ENCODE measurements at places on chromosomes 2 and 18.

- peak; percentile 60 for DNase-seq
Measured at GRCh38 chr2:85405201-85406059, 4.7 kb downstream of the CAPG start.

GRCh38 chr2:43221763-43222474 lies 4.5 kb downstream of the ZFP36L2 start:
- peak; percentile 96 for DNase-seq

DNA sequence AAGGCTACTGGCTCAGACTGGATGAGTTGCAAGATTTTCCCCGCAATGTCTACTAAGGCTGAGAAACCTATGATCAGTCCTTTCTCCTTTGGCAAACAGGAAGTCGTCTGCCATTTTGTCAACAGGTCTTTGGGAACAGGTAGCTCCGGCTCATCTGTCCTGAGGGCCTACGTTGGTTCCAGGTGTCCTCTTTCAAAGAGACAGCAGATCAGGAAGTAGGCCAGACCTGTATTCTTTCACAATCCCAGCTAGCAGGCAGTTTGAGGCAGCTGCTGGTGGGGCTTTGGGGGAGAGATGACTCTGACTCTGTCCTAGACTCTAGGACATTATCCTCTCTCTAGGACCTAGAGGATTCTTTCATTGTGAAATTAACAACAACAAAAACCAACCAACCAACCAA lies 98.6 kb downstream of the ACTR2 start:
- no peak for DNase-seq

DNA sequence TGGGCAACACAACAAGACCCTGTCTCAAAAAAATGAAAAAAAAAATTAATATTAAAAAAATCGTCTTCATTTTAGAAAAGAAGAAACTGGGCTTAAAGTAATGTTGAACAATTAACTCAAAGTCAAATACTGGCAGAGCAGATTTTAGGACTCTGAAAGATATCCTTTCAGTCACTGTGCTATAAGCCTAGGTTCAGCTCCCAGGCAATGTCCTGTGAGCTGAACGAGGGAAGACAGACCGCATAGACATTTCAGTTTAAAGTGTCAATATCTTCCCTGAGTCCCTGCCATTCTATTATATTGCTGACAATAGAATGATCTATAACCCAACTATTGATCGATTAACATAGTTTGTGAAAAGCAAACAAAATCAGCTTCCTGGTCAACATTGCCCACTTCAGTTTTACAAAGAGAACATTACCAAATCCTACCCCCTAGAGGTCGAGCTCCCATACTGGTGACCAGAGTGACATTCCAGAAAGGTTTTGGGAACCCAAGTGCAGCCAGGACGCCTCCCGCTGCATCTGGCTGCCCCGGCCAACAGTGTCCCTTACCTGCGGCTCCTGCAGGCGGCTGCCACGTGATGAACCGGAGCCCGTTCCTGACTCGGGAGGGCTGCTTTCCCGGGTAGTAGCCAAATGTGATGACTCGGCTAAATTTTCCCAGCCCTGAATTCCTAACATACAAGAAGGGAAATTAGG lies 639 bp downstream of the MRO start:
- DNase-seq = peak; percentile 15

DNA sequence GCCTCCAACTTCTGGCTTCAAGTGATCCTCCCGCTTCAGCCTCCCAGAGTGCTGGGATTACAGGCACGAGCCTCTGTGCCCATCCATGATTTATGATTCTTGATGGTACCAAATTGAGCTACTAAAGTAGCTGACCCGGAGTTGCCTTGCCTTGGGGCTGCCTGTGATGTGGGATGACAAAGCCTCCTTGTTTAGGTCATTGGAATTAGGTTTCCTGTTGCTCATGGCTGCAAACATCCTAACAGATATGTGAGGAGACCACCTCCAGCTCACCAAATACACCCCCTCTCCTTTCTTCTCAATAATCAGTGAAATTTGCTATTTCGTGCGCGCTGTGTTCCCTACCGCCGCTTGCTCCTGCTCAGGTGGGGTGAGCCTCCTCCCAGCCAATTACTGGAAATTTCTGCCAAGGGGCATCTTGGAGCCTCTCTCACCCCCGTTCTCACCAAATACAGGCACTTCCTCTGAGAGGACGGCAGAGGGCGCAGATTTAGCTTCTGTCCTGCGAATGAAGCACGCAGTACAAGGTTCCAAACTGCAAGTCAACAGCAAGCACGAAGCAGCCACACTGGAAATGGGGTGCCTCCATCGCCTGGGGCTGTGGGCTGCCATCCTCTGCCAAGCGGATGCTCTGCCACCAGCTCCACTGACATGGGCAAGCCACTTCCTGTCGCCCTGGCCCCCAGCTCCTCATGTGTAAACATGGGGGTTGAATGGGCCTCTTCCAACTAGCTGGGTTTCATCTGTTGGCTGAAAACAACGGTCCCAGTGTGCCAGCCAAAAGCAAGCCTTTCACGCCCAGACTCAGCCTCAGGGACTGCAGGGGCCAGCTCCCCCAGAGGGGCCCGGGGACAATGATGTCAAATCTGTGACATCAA lies 71.7 kb downstream of the NCAPH start:
- peak; percentile 79 for DNase-seq

DNA sequence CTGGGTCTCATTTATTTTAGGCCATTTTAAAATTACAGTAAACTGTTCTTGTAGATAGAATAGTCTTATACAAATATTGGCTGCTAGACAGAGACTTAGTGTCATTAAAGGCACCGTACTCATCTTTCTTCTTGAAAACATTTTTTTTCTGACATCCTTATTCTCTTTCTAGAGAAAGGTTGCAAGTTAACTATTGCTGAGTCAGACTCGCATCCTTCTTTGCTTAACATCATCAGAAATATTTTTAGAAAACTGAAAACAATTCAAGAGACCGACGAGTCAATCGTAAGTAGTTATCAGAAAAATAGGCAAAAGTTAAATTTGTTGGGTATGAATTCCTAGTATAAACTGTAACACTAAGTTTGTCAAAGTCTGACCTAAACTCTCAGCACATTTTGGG lies 72.2 kb downstream of the HNMT start:
- peak; percentile 41 for DNase-seq

DNA sequence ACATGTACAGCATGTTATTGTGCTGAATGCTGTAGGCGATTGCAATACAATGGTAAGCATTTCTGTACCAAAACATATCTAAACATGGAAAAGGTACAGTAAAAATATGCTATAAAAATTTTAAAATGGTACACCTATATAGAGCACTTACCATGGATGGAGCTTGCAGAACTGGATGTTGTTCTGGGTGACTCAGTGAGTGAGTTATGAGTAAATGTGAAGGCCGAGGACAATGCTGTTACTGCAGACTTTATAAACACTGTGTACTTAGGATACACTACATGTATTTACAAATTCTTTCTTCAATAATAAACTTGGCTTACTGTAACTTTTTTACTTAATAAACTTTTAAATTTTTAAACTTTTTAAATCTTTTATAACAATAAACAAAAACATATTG lies 473.4 kb upstream of the UBE2E3 start:
- DNase-seq = no peak

GRCh38 chr2:42908518-42909200 lies 116.3 kb upstream of the HAAO start:
- DNase-seq = peak; percentile 63

DNA sequence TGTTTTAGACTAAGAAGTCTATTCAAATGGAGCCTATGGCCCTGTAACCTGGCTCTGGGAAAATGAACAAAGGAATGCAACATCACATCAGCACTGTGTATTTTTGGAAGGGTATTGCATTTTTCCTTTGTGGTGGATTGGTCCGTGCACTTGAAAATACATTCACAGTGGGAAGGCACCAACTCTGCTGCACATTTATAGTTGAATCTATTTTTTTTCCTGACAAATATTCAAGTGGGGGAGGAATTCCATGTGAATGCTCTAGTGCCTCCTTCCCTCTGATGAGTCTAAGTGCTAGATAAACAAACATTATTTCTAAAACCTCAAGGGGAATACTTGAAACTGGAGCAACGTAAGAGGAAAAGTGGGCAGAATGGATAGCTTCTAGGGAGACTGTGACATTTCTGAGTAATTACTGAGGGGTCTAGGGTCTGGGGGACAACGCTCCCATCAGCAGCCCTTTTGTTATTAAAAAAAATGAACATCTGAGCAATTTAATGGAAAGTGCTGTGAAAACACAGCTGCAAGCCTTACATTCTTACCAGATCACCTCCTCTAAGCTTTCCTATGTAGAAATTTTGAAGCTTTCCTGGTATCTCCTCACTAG lies 208.2 kb downstream of the SLC8A1 start:
- DNase-seq = peak; percentile 97
